Right lobe of liver (tissue), 6 donors: ENCODE measurements at places on chromosomes 7 and 10. TPM values are rescaled to one million over a fixed set of nuclear protein-coding genes. Genes with fewer than 3 reads are reported as not detected.

Gene DPYSL4
- total RNA-seq, result 0.25 TPM

Gene PRLHR
- not detected for total RNA-seq

Gene GALNT17
- total RNA-seq, result 0.06 TPM

Gene SPDYE2B
- total RNA-seq, result not detected

Gene ABCB1
- total RNA-seq, result 56.1 TPM

DNA sequence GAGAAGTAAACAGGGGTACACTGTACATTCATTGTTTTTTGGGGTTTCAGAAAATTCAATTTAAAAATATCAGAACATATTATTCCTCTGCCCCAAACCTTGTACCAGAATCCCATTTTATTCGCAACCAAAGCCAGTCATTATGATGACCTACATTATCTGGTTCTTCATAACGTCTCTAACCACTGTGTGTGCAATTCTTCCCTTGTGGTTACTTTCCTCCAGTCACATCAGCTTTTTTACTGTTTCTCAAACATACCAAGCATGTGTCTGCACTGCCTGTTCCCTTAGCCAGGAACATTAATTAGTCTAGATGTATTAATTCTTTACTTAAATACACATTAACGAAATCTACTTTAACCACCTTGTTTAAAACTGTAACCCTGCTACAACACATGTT is 64.8 kb downstream of the THSD7A start:
- no peak overlapping the region for H3K4me3 ChIP-seq
- no peaks in the 10 kb centered on the region for H3K4me1 ChIP-seq
- no peak overlapping the region for H3K27ac ChIP-seq
- no peaks in the 10 kb centered on the region for H3K36me3 ChIP-seq
- DNase-seq, result no peak

- no peak overlapping the region for H3K4me3 ChIP-seq
- no peaks in the 10 kb centered on the region for H3K4me1 ChIP-seq
- DNase-seq, result no peak
- no peaks in the 10 kb centered on the region for H3K27me3 ChIP-seq
These were observed 81.7 kb upstream of the NRP1 start for GRCh38 chr10:33416209-33416608.

DNA sequence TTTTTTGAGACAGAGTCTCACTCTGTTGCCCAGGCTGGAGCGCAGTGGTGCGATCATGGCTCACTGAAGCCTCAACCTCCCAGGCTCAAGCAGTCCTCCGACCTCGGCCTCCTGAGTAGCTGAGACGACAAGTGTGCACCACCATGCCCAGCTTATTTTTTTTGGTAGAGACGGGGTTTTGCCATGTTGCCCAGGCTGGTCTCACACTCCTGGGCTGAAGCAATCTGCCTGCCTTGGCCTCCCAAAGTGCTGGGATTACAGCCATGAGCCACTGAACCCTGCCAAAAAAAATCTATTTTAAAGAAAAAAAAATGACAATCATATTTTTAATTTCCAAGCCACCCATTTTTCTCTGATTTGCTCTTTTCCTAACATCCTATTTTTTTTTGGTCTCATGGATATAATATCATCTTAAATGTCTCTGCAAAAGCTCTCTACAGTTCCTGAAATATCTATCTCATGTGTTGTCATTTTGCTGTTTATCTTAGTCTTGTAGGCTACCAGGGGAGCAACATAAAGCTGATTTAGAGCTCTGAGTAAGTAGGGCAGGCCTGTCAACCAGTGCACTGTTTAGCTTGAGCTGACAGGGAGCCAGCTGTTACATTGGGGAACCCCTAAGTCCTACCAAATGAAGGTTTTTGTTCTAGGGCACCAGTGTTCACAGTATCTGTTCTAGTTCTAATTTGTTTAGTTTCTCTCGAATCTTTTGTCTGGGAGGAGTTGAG is 29.9 kb upstream of the HBP1 start:
- H3K27ac ChIP-seq, result no peak overlapping the region
- H3K4me3 ChIP-seq, result no peak overlapping the region
- H3K27me3 ChIP-seq, result no peaks in the 10 kb centered on the region
- H3K36me3 ChIP-seq, result no peaks in the 10 kb centered on the region
- DNase-seq, result no peak

DNA sequence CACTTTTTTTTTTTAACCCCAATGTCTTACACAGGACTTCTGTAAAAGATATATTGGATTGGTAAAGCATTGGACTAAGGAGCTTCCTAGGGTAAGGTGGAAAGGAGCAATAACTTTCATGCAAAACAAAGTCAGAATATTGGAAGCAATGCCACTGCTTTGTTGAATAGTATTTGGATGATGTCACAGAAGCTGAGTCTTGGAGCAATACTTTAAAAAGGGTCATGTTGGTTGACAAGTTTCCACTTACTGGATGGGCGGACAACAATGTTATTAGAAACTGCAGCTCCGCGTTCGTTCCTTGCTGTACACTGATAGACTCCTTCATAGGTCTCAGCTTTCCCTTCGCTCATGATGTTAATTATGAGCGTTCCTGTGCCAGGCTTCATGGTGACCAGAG is 101.9 kb upstream of the LAMB4 start:
- H3K27ac ChIP-seq, result no peak overlapping the region
- H3K4me1 ChIP-seq, result no peaks in the 10 kb centered on the region
- no peaks in the 10 kb centered on the region for H3K36me3 ChIP-seq
- H3K4me3 ChIP-seq, result no peak overlapping the region
- DNase-seq, result no peak

DNA sequence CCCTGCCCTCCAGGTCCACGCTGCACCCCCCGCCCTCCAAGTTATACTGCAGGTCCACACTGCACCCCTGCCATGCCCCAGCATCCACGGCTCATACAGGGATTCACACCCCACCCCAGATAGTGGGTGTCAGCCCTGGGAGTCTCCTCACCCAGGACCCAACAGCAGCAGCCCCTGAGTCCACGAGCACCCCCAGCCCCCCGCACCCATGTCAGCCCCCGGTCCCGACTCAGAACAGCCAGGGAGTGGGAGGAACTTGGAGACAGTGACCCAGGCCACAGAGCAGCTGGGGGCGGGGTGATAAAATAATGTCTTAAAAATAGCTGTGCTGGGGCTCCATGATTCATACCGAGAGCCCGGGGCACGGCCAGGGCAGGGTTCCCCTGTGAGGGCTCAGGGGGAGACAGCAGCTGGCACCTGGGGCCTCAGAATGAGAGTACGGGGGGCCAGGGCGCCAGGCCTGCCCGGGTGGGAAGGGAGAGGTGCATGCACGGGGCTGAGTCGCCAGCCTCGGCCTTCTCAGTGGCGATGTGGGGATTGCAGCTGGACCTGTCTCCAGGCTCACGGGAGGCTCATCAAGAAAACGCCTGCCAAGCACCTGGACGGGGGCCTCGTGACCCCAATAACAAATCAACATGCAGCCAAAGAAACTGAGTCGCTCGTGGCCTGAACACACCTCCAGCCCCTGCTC is 29.8 kb downstream of the ADAP1 start:
- no peaks in the 10 kb centered on the region for H3K27me3 ChIP-seq
- H3K27ac ChIP-seq, result no peak overlapping the region
- no peaks in the 10 kb centered on the region for H3K36me3 ChIP-seq
- no peaks in the 10 kb centered on the region for H3K4me1 ChIP-seq
- peak; percentile 28 for DNase-seq

DNA sequence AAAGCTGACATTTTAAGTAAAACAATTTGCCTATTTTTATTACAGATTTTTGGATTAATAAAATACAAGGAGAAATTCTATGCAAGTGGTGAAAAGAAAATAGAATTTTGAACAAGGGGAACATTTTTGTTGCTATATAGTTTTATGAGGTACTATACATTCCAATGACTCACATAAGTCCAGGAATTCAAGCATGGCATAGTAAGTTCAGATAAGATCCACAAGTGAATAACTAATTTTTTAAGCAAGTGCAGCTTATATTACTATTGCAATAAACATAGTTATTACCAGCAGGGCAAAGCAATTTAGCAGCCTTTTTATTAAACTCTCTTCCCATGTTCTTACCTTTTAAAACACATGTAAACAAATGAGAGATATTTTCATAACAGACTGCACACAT is 1123.5 kb upstream of the LRRN3 start:
- no peak overlapping the region for H3K4me3 ChIP-seq
- H3K36me3 ChIP-seq, result no peaks in the 10 kb centered on the region
- no peak overlapping the region for H3K27ac ChIP-seq
- DNase-seq, result no peak

DNA sequence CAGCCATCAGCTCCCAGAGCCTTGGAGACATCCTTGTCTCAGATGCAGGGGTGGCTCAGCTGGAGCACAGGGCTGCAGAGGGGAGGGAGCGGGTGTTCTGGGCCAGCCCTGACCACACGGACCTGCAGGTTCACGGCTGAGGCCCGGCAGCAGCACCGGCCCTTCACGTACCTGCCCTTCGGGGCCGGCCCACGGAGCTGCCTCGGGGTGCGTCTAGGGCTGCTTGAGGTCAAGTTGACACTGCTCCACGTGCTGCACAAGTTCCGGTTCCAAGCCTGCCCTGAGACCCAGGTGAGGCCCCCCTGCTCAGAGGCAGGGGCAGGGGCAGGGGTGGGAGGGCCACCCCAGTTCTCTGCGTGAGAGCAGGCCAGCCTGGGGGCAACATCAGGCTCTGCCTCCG is 45.2 kb downstream of the PARP12 start:
- no peak for DNase-seq
- no peak overlapping the region for H3K4me3 ChIP-seq
- no peaks in the 10 kb centered on the region for H3K4me1 ChIP-seq
- H3K27me3 ChIP-seq, result no peaks in the 10 kb centered on the region
- H3K36me3 ChIP-seq, result no peaks in the 10 kb centered on the region

DNA sequence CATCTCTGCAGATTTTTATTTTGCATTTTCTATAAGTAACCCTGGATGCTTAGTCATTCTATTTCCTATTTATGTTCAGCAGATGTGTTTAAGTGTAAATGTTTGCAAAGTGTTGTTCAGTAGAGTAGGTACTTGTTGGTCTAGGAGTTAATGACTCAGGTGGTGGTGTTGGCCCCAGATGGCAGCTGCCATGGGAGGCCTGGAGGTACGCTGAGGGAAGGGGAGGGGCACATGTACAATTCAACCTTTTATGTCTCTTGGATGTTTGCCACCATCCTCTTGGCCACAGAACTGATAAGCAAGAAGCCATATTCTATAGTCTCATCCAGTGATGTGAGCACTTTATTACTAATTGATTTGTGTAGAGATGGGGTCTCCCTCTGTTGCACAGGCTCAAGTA is 68.1 kb upstream of the SLC39A12 start:
- no peaks in the 10 kb centered on the region for H3K27me3 ChIP-seq
- DNase-seq, result no peak
- no peaks in the 10 kb centered on the region for H3K4me1 ChIP-seq
- peaks cover 6% of the 10 kb centered on the region for H3K36me3 ChIP-seq
- no peak overlapping the region for H3K27ac ChIP-seq

- no peaks in the 10 kb centered on the region for H3K27me3 ChIP-seq
- no peak for DNase-seq
- H3K27ac ChIP-seq, result no peak overlapping the region
These were observed 153.6 kb downstream of the CACNB2 start for GRCh38 chr10:18293536-18294510.
